Suppressor macrophage treated with lipopolysaccharide for 4 hours (primary cell): ENCODE measurements at places on chromosomes 12 and 14.

GRCh38 chr12:103632554-103633216 lies 45.6 kb downstream of the STAB2 start:
- peak; percentile 79 for DNase-seq

DNA sequence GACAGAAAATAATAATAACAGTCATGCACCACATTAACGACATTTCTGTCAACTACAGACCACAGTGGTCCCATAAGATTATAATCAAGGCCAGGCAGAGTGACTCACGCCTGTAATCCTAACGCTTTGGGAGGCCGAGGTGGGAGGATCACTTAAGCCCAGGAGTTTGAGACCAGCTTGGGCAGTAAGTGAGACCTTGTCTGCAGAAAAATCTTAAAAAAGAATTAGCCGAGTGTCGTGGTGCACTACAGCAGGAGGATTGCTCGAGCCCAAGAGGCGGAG lies 8.6 kb downstream of the NAB2 start:
- DNase-seq = no peak

GRCh38 chr12:93094988-93095737 lies 166.1 kb upstream of the EEA1 start:
- DNase-seq = peak; percentile 48

GRCh38 chr14:63192085-63192484 lies 12.2 kb upstream of the RHOJ start:
- peak; percentile 55 for DNase-seq

- DNase-seq = no peak
These were observed 327.3 kb upstream of the TMTC1 start for GRCh38 chr12:30110958-30111586.

GRCh38 chr12:14614704-14615121 lies 47.0 kb upstream of the PLBD1 start:
- DNase-seq = peak; percentile 73

DNA sequence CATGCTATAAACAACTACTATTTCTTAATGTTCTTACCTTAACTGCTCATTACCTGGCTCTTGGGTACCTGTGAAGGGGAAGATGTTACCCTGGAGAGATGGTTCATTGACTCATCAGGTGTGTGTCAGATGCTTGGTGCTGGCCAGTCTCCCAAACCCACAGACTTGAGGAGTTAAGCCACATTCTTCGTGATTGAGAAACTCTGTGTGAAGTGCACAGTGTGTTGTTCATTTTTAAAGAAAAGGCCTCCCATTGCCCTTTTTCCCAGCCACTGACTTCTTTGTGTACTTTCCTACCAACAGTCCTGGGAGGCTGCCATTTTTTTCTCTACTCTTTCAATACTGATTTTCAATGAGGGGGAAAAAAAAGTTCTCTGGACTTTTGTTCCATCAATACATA lies 3.2 kb downstream of the MGST1 start:
- peak; percentile 59 for DNase-seq

DNA sequence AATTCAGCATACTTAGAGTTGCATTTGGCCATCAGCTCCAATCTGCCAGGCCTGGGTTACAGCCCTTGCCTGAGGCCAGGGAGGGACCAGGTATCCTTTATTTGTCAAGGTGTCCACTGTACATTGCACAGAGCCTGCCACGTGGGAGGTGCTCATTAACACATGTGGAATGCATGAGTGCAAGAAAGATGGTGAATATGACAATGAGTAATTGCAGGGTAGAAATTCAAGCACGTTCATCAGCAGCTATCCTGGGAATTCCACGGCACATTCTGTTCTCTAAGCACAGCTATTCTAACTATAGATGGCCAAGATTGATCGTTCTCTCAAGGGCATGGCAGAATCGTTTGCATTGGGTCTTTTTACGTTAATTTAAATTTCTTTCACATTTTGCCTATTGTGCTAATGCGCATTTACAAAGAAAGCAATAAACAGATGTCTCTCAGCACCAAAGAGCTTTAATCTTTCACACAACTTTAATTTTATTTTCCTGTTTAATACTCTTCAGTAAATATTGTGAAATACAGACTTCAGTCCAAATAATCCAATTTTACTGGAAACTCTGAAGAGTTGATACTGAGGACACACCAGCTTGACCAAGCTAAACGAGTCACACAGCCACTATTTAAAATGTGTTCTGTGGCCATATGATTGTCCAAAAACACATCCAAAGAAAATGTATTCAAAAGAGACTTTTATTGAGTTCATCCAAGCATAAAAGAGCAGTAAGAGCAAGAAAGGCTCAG lies 1025.7 kb upstream of the TMEM132C start:
- DNase-seq = no peak

- no peak for DNase-seq
These were observed 14.1 kb downstream of the C1R start for GRCh38 chr12:7078163-7078562.

DNA sequence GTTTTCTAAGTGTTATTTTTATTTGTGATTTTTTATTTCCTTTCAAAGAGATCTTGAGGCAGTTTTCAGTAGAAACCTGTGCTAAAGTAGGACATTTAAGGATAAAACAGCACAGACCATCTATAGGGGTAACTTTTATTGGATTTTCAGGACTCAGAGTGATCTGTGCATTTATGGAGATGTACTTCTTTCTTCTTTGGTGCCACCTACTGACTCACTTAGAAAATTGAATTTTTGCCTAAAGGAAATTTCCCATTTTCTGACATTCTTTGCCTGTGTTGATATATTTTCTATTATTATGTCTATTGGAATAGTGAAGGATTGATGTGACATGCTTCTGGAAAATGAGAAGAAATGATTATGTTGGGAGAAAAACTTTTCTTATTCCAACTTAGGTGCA lies 113.0 kb downstream of the UNC79 start:
- peak; percentile 60 for DNase-seq

DNA sequence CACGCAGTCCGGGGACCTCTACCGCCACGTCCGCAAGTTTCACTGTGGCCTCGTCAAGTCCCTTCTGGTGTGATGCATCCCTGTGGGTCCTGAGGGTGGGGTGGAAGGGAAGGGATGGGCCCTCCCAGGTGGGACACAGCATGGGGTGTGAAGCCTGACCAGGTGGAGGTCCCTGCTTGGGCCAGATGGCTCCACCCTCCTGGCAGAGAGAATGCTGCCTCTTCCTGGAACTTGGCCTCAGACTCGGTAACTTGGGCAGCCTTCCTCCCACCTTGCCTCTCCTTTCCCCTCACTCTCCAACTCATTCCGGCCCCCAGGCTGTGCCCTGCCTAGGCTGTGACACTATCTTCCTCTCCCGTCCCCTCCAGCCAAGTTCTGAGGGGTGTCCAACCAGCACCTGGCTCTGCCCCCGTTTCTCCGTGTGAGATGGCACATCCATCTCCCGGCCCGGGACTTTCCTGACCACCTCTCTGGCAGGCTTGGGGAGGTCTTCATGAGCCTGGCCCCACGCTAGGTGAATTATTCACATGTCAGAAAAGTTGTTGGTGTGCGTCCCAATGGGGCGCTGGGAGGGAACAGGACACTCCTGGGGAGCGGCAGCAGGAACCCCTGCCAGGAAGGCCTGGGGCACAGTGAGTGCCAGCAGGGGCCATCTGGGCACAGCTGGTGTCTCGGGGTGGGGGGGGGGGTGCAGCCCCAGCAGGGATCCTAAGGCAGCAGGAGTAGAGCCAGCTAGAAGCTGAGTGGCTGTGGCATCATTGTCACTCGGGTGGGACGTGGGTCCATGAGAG lies 1.7 kb downstream of the ZBTB42 start:
- DNase-seq = no peak
